ENCODE measurements at places on chromosomes 5 and 9.

DNA sequence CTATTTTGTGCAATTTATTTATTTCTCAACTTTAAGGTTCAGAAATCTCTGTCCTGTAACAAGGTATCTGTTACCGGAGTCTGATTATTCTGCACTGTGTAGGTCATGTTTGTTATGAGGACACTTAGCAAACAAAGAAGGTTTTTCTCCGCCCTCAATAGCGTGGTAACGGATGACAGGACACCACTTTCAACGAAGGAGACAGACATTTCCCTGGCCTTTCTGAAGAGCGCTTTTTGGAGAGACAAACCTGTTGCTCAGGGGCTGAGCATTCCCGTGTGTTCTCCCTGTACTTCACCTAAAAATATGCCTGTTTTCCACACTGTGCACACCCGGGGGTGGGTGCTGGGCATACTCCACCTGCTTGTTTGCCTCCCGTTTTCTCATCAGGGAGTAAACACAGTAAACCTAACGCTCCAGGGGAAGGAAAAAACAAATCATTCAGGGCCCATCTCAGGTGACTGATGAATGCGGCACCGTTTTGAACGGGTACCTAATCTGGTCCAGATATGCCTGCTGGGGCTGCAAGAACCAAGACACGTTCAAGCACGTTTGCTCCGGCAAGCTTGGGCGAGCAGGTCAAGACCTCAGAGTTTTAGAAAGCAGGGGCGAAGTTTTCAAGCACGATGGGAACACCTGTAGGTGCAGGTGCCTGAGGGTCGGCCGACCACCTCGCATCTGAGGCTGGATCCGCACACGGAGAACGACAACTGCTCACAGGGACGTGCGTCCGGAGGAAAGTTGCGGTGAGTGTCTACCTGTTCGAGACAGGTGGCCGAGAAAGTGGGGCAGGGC is 859 bp downstream of the RETREG1 start:
- DNase-seq = no peak

DNA sequence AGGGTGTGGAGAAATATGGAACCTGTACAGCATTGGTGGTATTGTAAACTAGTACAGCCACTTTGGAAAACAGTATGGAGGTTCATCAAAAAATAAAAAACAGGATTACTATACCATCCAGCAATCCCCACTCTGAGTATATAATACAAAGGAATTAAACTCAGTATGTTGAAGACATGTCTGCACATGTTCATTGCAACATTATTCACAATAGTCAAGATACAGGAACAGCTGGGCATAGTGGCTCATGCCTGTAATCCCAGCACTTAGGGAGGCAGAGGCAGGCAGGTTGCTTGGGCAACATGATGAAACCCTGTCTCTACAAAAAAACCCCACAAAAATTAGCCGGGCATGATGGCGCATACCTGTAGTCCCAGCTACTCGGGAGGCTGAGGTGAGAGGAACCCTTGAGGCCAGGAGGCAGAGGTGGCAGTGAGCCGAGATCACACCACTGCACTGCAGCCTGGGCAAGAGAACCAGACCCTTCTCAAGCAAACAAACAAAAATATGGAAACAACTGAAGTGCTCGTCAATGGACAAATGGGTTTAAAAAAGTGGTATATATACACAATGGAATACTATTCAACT is 63.6 kb downstream of the TMEM174 start:
- DNase-seq = no peak

DNA sequence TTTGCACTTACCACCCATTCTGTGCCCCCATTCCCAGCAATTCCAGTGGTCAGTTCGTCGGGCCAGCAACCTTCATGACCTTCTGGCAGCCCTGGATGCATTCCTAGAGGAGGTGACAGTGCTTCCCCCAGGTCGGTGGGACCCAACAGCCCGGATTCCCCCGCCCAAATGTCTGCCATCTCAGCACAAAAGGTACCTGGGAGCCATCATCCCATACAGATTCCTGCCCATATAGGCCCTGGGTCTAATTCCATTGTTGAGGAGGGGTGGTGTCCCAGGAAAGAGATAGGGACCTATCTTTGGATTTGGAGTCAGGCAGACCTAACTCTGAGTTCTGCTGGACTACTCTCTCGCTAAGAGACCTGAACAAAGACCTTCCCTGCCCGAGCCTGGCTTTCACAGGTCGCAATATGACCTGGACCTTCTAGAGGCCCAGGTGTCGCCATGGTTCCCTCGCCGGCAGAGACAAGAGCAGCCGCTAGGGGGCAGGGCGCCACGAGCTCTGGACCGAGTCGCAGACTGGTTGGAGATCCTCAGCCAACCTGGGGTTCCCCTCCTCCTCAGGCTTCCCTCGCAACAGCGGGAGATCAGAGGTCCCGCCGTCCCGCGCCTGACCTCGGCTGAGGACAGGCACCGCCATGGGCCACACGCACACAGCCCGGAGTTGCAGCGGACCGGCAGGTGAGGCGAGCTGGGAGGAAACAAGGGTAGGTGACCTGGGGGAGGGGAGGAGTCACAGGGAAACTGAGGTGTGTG is 3.1 kb downstream of the SLC4A9 start:
- no peak for DNase-seq

- no peak for DNase-seq
Observed at GRCh38 chr5:35430381-35431162, 187.1 kb upstream of the SPEF2 start.

DNA sequence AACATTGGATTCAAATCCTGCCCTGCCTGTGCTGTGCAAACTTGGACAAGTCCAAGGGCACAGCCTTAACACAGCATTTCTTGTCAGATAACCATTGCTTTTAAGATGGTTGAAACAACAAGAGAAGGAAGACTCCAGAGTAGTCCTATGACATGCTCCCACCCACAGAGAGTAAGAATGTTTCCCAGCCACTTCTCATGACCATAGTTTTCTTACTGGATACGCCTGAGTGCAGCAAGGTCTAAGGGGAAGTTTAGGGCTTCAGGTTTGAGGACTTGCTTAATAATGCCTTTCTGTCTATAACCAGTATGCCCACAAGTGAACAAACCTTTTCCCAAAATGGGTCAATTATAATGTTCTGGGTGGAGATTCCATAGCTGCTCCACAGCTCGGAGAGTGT is 126.4 kb downstream of the SLF1 start:
- no peak for DNase-seq

GRCh38 chr9:38417003-38417945 is 7.0 kb downstream of the IGFBPL1 start:
- DNase-seq = no peak

- no peak for DNase-seq
Observed at GRCh38 chr5:44051591-44051990, 337.6 kb downstream of the FGF10 start.

Measured in thoracic aorta (tissue), 2 donors.